Type B pancreatic cell (in vitro differentiated cells): ENCODE measurements at places on chromosomes 12 and 14. TPM values are rescaled to one million over a fixed set of nuclear protein-coding genes. Genes with fewer than 3 reads are reported as not detected.

DNA sequence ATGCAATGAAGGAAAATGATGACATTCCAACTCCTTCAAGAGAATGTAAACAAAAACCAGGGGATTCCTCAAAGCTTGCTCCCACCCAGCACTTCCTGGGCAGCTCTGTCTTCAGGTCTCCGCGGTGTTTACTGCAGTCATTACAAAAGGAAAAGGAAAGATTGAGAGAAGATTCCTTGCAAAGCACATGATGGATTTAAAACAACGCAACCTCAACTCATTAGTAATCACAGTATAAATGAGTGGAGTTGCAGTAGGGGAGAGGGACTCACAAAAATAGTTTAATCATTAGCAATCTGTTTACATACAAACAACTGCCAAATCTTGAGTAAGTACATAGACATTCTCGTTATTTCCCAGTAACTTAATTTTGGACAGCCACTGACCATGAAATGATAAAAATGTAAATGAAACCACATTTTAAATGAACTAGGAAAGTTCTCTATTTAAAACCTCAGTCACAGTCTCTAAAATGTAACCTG lies 49.7 kb upstream of the OVCH1 start:
- H3K36me3 ChIP-seq = peaks cover 21% of the 10 kb centered on the region
- H3K27ac ChIP-seq = no peak overlapping the region
- H3K4me1 ChIP-seq = no peaks in the 10 kb centered on the region
- DNase-seq = no peak
- no peak overlapping the region for H3K4me3 ChIP-seq
- no peaks in the 10 kb centered on the region for H3K27me3 ChIP-seq

GRCh38 chr14:58238252-58239243 lies 6.1 kb upstream of the PSMA3 start:
- H3K36me3 ChIP-seq = peaks cover under 1% of the 10 kb centered on the region
- DNase-seq = no peak
- H3K4me3 ChIP-seq = no peak overlapping the region
- H3K4me1 ChIP-seq = peaks cover 8% of the 10 kb centered on the region
- no peak overlapping the region for H3K27ac ChIP-seq
- H3K27me3 ChIP-seq = peaks cover 4% of the 10 kb centered on the region

Gene PLD4
- 0.17 TPM in 2 replicates for total RNA-seq

Gene TRHDE
- 1.7 and 3.2 TPM in 2 replicates for total RNA-seq
